Stomach (tissue), 19 donors: ENCODE measurements at places on chromosomes 5 and 9. TPM values are rescaled to one million over a fixed set of nuclear protein-coding genes. Genes with fewer than 3 reads are reported as not detected.

The OR1B1 gene
- not detected for total RNA-seq

The HAPLN1 gene
- total RNA-seq: 5.1 TPM

The GARIN3 gene
- not detected for total RNA-seq

The PHPT1 gene
- total RNA-seq: 38.8 TPM

The SLC34A3 gene
- not detected for total RNA-seq
